Activated T-helper 1 cell treated with Interleukin-2 at 50 U/mL for 16 hours (primary cell): ENCODE measurements at places on chromosomes 6 and 20.

DNA sequence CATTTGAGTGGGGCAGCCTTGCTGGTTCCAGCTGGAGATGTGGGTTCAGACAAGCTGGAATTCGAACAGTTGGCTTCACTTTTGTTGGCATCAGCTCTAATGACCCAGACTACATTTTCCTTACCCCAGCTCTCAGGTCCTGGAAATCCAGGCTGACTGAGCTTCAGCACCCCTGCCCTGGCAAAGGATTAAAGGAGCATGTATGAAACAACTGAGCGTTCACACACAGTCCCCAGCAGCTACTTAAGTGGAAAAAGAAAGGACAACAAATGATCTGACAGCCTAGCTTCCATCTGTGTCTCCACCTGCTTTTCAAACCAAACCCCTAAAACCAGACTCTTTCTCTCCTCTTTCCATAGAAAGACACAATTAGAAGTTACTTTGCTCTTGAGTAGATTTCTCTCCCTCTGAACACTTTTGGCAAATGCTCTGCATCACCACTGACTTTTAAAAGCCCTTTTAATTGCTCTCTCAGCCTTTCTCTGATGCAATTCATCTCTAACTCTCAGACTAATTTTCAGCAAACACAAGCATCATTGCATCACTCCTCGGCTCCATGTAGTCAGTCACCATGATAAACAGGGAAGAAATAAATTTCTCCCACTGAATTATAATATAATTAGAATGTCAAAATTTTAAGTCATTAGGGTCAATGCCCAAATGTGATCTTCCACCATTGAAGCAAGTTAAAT, 28.1 kb downstream of the ROS1 start:
- DNase-seq, result no peak

GRCh38 chr20:24863356-24863755, 85.7 kb upstream of the CST7 start:
- DNase-seq, result no peak

GRCh38 chr6:53399027-53399344, 50.2 kb upstream of the ELOVL5 start:
- DNase-seq, result no peak

- no peak for DNase-seq
These were observed 69.5 kb downstream of the TINAG start for GRCh38 chr6:54377776-54378175.

DNA sequence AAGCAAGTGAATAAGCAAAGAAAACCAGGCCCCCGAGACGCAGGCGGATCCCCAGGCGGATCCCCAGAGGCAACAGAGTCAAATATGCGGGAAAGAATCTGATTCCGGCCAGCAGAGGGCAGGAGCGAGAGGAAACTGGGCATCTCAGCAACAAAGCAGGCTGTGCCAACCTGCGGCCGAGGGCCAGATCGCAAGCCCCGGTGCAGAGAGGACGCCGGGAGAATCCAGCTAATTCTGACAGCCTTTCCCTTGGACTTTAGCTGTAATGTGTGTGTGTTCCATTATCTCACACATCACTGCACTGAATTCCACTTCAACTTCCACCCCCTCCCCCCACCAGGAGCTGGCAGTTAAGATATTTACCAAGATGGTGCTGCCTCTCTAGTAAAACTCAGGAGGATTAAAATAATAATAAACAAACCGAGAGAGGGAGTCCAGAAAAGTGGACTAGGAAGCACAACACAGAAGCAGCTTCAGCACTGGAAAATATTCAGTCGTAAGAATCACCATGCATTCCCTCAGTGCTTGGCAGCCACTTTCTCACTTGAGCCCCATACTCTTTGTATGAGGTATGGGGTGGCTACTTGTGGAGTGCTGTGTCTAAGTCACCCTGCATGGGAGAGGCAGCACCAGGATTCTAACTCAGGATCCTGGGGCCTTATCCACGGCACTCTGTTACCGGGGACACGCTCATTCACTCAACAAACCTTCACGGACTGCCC, 66.2 kb upstream of the SNX9 start:
- peak; percentile 61 for DNase-seq

DNA sequence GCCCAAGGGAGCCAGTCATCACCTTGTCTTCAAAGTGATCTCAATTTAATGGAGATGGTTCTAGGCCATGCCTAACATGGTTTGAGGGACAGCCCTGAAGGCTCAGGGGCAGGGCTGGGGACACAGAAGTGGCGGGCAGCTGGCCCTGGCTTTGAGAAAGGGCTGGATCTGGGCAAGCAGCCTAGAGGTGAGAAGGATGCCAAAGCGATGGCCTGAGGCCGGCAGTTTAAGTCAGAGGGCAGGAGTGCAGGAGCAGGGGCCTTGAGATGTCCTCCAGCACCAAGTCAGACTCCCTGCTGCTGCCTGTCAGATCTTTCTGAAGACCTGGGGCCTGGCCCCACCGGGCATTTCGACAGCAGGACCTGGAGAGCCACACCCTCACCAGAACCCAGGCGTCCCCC, 28.4 kb upstream of the APMAP start:
- no peak for DNase-seq

DNA sequence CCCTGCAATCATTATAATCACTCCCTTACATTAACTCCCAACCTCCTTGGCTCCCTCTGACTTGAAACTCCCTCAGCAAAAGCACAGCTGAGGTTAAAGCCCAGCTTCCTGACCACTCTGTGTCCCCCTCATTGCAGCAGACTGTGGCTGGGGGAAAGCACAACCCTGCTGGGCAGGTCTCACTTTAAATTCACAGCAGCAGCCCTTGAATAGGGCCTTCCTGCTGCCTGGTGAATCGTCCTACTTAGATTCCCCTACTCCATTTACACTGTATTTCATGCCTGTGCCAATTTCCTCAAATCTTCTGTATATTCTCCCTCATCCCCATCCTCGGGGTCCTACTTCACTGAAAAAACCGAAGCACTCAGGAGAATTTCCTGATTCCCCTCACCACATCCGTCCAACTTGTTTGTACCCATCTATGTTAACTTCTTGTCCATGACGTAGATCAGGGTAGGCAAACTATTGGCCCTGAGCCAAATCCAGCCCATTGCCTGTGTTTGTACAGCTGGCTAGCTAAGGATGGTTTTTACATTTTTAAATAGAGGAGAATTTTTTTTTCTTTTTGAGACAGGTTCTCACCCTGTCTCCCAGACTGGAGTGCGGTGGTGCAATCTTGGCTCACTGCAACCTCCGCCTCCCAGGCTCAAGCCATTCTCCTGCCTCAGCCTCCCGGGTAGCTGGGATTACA, 31.5 kb upstream of the GCM1 start:
- no peak for DNase-seq

DNA sequence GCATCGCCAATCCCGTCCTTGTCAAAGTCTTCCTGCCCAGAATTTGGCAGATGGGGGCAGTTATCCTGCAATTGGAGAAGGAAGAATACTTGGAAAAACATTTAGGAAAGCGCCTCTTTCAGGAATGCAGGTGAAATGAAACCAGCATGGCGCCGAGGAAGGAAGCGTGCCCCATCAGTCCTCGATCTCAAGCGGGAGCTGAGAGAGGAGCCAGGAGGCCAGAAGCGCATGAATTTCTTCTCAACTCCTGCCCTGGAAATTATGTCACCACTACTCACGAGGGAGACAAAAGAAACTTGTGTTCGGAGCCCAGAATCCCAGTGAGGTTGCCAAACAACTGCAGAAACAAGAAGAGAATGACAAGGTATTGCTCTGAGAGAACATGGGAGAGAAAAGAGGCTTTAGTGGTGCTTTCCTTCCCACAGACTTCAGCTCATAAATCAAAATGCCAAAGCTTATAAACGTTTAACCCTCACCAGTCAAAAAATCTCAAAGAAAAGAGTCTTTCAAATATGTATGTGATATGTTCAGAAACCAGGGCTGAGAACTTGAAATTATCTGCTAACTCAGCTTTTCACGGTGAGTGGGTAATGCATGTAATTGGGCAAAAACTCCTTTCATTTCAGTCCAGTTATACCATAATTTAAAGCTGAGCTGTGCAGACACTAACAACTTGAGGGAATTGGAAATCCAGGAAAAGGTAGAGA, 23.9 kb downstream of the THBS2 start:
- no peak for DNase-seq

DNA sequence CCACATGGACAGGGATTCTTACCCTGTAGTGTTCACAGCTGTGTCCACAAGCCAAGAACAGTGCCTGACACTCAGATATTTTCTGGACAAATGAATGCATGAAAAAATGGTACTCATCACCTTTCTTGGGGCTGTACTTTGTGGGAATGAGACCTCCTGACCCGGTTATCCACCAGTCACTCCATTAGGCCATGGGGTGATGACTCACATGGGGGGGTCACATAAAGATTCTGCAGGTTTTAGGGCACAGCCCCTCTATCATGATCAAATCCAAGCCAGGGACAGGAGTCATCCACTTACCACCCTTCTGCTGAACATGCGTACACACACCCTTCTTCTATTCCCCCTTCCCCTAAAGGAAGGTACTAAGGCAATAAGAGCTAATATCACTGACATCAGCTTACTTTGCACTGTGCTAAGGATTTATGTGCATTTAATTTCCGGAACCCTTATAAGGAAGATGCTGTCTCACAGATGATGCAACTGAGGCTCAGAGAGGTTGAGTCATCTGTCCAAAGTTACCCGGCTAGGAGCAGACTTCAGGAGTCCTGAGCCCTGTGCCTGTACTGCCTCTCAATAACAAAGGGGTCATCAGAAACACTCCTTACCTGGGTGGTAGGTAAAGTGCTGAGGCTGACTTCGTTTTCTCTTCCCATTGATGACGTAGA, 107.8 kb downstream of the NFATC2 start:
- DNase-seq, result no peak

- no peak for DNase-seq
These were observed 587.5 kb downstream of the CBLN4 start for GRCh38 chr20:55417836-55418235.

- DNase-seq, result no peak
These were observed 76.4 kb downstream of the GCNT2 start for GRCh38 chr6:10597499-10598001.

DNA sequence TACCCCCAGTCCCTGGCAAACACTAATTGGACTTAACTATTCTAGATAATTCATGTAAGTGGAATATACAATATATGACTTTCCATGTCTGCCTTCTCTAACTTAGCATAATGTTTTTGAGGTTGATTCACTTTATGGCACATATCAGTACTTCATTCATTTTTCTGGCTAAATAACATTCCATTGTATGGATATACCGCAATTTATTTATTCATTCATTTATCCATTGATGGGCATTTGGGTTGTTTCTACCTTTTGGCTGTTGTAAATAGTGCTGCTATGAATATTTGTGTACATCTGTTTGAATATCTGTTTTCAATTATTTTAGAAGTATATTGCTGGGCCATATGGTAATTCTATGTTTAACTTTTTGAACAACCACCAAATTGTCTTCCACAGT, 616.3 kb downstream of the UTRN start:
- no peak for DNase-seq

- peak; percentile 85 for DNase-seq
These were observed at the start of gene ACAT2 for GRCh38 chr6:159761873-159762680. Gene ACAT2, plus strand, starts transcription at chr6:159762045. Its CDS starts 43 bp downstream, at chr6:159762088.

DNA sequence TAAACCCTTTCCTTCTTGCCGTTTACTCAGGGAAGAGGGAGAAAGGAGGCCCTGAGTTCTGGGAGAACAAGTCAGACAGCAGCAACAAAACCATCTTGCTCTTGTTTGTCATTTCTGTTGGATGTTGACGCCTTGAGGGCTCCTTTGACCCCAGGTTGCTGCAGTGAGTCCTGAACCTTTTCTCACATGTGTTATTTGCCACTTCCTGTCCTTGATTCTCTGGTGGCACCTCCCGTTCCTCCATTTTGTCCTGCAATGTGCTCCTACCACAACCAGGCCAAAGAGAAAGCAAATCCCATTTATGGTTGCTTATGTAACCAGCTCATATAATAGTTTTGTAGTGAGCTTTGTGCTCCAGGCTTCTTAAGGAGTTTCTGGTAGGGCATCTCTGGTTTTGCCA, 66.6 kb upstream of the ADGRF4 start:
- no peak for DNase-seq

DNA sequence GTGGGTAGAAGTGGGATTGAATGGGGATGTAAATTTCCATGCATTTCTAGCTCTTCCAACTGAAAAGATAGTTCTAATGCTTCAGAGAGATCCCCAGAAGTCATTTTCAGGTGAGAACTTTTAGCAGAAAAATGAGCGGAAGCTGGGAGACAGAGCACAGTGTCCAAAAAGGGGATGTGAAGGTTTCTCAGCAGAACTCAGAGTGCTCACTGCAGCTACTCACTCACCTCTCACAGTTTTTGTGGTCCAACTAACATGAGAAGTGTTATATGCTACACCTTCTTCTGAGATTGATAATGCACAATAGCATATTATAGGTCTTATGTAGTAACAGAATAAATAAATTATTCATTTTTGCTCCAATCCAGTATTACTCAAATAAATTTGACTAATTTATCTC, 519.2 kb upstream of the HS3ST5 start:
- no peak for DNase-seq

- DNase-seq, result no peak
These were observed 199.2 kb downstream of the ZFAND3 start for GRCh38 chr6:38018755-38019165.

GRCh38 chr6:75802366-75802765, 53.3 kb downstream of the MYO6 start:
- no peak for DNase-seq

DNA sequence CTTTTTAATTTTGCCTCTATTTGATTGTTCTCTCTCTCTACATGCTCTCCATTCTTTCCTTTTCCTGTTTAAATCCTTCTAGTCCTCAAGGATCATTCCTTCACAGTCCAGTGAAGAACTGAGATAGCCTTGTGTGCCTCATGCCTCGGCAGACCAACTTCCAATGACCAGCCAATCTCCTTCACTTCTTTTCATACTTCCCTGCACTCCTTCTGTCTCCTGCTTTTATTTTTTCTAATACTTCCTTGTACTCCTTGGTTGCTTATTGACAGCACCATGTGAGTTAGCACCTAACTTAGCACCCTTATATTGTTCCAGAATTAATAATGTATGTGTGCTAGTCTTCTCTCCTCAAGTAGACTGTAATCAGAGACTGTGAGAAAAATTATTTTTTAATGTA, 246.8 kb downstream of the ADGRG6 start:
- DNase-seq, result no peak

DNA sequence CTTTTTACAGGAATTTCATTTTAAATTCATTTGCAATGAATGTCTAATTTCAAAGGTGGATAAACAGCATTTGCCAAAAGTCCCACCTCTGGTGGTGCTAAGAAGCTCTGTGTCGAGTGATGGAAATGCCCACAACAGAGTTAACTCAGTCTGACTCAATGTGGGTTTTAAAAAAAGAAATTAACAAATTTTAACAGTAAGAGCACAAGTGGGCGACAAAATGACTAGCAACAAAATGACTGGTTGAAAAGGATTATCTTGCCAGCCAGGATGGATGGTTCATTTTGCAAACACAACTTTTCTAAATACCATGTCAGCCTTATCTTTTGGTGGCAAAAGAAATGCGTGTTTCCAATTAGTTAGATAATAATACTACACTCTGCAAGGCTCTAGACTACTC, 14.3 kb upstream of the TAGAP start:
- no peak for DNase-seq
